ENCODE measurements at places on chromosomes 4 and X. TPM values are rescaled to one million over a fixed set of nuclear protein-coding genes. Genes with fewer than 3 reads are reported as not detected.

DNA sequence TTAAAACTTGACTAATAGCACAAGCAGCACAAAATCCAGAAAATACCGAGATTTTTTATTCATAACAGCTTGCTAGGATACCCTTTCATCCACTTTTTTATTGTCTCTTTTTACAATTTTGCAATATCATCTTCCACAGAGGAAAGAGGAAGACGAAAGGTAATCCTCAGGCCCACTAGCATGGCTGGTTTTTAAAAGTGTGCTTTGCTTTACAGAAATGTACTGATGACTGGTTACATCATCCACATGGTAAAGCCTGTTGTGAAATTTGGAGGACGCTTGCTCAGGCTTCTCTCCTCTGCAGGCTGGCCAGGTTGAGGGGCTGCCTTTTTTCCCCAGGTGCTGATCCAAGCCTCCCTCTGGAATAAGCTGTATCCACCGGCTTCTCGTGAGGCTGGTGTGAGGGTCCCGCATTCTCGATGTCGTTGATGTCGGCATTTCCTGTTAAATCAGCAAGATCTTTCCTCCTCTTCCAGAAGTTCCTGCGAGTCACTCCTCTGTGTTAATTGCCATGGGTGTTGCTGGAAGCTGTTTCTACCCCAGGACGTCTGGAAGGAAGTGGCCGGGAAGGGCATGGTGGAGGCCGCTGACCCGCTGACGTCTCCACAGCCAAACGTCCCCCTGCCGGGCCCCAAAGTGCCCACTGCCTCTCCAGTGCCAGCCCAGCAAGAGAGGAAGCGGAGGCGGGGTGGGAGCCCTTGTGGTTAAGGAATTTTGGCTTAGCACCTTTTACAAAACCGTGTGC is 5.8 kb upstream of the DGKQ start:
- no peaks in the 10 kb centered on the region for H3K36me3 ChIP-seq
- no peak overlapping the region for H3K27ac ChIP-seq
- H3K27me3 ChIP-seq: no peaks in the 10 kb centered on the region
- DNase-seq: no peak

GRCh38 chrX:37745835-37746217 is 34.0 kb upstream of the CYBB start:
- H3K27ac ChIP-seq: no peak overlapping the region
- H3K27me3 ChIP-seq: no peaks in the 10 kb centered on the region
- DNase-seq: no peak
- H3K4me3 ChIP-seq: no peak overlapping the region

- no peaks in the 10 kb centered on the region for H3K27me3 ChIP-seq
- DNase-seq: no peak
- no peaks in the 10 kb centered on the region for H3K4me1 ChIP-seq
Observed at GRCh38 chr4:169253113-169253671, 17.6 kb downstream of the SH3RF1 start.

DNA sequence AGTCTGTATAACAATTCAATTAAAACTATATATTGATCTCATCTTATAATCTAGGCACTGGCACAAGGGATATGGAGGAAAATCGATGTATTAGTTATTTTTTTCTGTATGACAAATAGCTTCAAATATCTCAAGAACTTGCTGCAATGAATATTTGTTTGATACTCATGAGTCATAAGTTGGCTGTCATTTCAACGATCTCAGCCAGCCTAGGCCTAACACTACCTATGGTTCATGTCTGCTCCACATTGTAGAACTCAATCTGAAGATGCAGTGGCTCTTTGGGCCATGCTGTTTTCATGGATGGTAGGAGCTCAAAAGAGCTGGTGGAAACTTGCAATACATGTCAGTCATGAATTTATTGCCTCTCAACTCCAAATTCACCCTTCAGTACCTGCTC is 44.7 kb downstream of the MAGEB17 start:
- H3K4me3 ChIP-seq: no peak overlapping the region
- H3K4me1 ChIP-seq: no peaks in the 10 kb centered on the region
- H3K27me3 ChIP-seq: no peaks in the 10 kb centered on the region
- no peak for DNase-seq

GRCh38 chrX:104112326-104112951 is at the start of gene ZCCHC18:
TSS of gene ZCCHC18 (plus strand) at chrX:104112523. CDS start at chrX:104114112, 1,589 bp downstream.
- no peaks in the 10 kb centered on the region for H3K36me3 ChIP-seq
- H3K27me3 ChIP-seq: no peaks in the 10 kb centered on the region
- DNase-seq: peak; percentile 30
- peaks cover 40% of the 10 kb centered on the region for H3K4me1 ChIP-seq
- H3K27ac ChIP-seq: peak within 1 kb of the TSS; percentile 67

DNA sequence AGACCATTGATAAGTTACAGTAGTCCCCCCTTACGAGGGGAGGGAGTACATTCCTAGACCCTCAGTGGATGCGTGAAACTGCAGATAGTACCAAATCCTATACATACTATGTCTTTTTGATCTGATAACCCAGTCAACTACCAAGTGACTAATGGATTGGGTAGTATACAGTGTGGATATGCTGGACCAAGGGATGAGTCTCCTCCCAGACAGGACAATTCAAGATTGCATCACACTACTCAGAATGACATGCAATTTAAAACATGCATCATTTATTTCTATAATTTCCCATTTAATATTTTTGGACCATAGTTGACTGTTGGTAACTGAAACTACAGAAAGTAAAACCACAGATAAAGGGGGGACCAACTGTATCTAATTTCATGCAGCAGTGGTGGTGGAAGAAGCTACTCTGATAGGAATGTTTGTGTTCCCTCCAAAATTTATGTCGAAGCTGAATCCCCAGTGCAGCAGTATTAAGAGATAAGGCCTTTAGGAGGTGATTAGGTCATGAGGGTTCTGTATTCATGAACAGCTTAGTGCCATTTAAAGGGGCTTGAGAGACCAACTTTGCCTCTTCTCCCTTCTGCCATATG is 11.9 kb downstream of the HADH start:
- DNase-seq: no peak
- no peaks in the 10 kb centered on the region for H3K36me3 ChIP-seq
- peaks cover 26% of the 10 kb centered on the region for H3K4me1 ChIP-seq

DNA sequence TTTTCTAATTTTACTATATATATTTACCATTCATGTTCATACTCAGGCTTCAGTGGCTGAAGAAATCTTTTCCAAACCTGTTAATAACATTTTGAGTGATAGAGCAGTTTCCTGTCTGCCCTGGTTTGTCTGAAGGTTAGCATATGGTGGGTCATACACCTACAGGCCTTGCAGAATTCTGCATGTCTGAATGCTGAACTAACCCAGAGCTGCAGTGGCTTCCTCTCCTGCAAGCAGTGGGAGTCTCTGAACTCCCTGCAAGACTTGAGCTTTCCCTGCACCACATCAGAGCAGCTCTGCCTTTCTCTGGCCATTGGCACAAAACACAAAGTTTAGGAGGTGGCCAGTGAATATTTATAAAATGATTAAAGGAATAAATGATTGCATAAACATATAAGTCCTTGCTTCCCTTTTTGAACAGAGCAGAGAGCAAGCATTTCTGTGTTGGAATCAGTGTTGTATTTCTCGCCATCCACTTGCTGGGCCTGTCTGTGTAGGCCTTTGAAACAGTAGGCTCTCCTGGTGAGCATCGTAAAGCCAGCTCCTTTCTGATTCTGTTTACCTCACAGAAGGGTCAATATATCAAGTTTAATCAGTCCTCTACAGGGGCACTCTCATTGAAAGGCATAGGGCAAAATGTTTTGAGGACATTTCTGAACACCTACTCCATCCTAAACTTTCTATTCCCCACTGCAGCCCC is 15.0 kb upstream of the UNC5C start:
- H3K4me3 ChIP-seq: no peak overlapping the region
- no peak for DNase-seq

MAGEC1 gene
- not detected for total RNA-seq

MGARP gene
- total RNA-seq: not detected

- no peaks in the 10 kb centered on the region for H3K27me3 ChIP-seq
- H3K36me3 ChIP-seq: no peaks in the 10 kb centered on the region
- peak within 1 kb of the TSS; percentile 55 for H3K4me3 ChIP-seq
- no peaks in the 10 kb centered on the region for H3K4me1 ChIP-seq
Observed at GRCh38 chrX:93673056-93673868, at the start of gene NAP1L3. TSS of gene NAP1L3 (minus strand) at chrX:93673578. CDS start at chrX:93673304, 274 bp downstream.

- peak; percentile 1 for DNase-seq
- no peak overlapping the region for H3K4me3 ChIP-seq
- no peaks in the 10 kb centered on the region for H3K36me3 ChIP-seq
- H3K27me3 ChIP-seq: no peaks in the 10 kb centered on the region
Observed at GRCh38 chrX:129360175-129360574, 163.1 kb downstream of the SMARCA1 start.

DNA sequence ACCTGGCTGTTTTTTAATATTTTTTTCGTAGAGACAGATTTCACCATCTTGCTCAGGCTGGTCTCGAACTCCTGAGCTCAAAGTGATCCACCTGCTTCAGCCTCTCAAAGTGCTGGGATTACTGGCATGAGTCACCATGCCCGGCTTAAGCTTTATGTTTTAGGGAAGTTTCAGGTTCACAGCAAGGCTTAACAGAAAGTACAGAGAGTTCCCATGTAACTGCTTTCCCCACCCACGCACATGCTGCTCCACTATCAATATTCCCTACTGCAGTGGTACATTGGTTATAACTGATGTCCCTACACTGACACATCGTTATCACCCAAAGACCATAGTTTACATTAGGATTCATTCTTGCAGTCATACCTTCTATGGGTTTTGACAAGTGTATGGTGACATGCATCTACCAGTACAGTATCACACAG is 62.7 kb downstream of the PRPS1 start:
- H3K27ac ChIP-seq: no peak overlapping the region
- H3K4me3 ChIP-seq: no peak overlapping the region
- no peaks in the 10 kb centered on the region for H3K4me1 ChIP-seq
- no peak for DNase-seq

DNA sequence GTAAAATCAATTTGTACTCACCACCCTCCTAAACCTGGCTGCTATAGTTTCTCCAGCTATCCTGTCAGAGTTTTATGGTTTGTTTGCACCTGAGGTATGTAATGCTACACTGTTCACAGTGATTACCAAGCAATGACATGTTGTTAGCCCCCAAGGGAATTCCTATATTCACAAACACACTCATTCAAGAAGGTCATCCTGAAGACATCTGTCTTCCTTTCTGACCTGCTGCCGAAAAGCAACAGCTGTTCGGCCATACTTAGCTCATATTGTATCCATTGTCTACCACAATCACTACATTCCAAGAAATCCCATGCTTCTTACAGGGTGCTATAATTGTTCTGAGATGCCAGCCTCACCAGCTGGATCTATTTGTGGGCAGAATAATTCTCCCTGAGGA is 160.1 kb upstream of the GYPA start:
- no peak overlapping the region for H3K4me3 ChIP-seq
- H3K27ac ChIP-seq: no peak overlapping the region
- DNase-seq: no peak
- no peaks in the 10 kb centered on the region for H3K4me1 ChIP-seq
- H3K36me3 ChIP-seq: no peaks in the 10 kb centered on the region

GRCh38 chr4:98512918-98513317 is 145.5 kb downstream of the TSPAN5 start:
- H3K4me3 ChIP-seq: no peak overlapping the region
- H3K27ac ChIP-seq: no peak overlapping the region
- no peaks in the 10 kb centered on the region for H3K27me3 ChIP-seq
- no peaks in the 10 kb centered on the region for H3K36me3 ChIP-seq

DNA sequence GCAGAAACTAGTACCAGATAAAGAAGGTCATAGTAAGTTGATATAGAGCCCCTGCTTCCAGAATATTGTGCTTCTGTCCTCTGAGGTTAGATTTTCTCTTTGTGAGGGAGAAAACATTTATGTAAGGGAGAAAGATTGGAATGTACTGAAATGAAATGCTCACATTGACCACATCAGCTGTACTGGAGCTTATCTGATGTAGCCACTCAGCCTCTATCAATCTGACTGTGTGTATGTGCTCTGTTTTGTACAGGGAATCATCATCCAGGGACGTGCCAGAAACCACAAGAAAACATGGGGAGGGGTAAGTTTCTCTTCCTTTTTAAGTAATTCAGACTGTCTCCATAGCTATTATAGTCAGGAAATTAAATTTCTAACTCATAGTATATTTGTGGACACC is 56.8 kb downstream of the PRRG1 start:
- no peaks in the 10 kb centered on the region for H3K36me3 ChIP-seq
- no peaks in the 10 kb centered on the region for H3K27me3 ChIP-seq
- DNase-seq: no peak
- H3K4me1 ChIP-seq: no peaks in the 10 kb centered on the region

PITX2 gene
- not detected for total RNA-seq

- no peak overlapping the region for H3K27ac ChIP-seq
- DNase-seq: no peak
- no peak overlapping the region for H3K4me3 ChIP-seq
- H3K36me3 ChIP-seq: no peaks in the 10 kb centered on the region
Observed at GRCh38 chr4:30208731-30209435, 511.3 kb upstream of the PCDH7 start.

- H3K27ac ChIP-seq: no peak overlapping the region
- H3K36me3 ChIP-seq: no peaks in the 10 kb centered on the region
- H3K4me1 ChIP-seq: no peaks in the 10 kb centered on the region
- H3K4me3 ChIP-seq: no peak overlapping the region
Observed at GRCh38 chr4:171588764-171589163, 224.4 kb upstream of the GALNTL6 start.

DNA sequence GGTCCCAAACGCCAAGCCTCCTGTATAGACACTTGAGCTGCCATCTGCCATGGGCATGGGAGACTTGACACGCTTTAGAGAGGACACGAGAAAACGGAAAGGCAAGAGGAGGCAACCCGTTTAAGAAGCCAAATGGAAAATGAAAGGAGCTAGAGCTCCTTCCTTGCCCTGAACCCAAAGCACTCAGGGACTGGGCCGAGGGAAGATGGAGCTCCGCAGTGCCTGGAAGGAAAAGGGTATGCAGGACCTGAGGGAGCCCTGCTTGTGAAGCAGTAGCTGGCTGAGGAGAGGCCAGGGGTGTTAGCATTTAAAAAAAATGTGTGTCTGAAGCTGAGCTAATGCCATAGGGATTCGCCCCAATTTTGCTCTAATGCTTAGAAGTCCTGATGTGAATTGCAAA is 15.1 kb downstream of the MCF2 start:
- no peak for DNase-seq
- no peaks in the 10 kb centered on the region for H3K4me1 ChIP-seq
- no peak overlapping the region for H3K27ac ChIP-seq
- no peak overlapping the region for H3K4me3 ChIP-seq

GRCh38 chr4:182547435-182547834 is 304.2 kb downstream of the TENM3 start:
- no peaks in the 10 kb centered on the region for H3K4me1 ChIP-seq
- no peak overlapping the region for H3K4me3 ChIP-seq
- no peak for DNase-seq
- H3K27ac ChIP-seq: no peak overlapping the region
- no peaks in the 10 kb centered on the region for H3K27me3 ChIP-seq

Measured in CD8-positive, alpha-beta memory T cell (primary cell).